Activated T-cell treated with anti-CD3 and anti-CD28 coated beads, Interleukin-2, amount 50 U/mL, for 24 hours (primary cell): ENCODE measurements at places on chromosomes 16 and 17.

- no peak for DNase-seq
Measured at GRCh38 chr16:4265676-4266075, 7.1 kb downstream of the TFAP4 start.

GRCh38 chr17:47239619-47239966 is 14.0 kb upstream of the ITGB3 start:
- DNase-seq = no peak

- DNase-seq = no peak
Measured at GRCh38 chr17:63540590-63540989, 9.7 kb upstream of the DCAF7 start.

DNA sequence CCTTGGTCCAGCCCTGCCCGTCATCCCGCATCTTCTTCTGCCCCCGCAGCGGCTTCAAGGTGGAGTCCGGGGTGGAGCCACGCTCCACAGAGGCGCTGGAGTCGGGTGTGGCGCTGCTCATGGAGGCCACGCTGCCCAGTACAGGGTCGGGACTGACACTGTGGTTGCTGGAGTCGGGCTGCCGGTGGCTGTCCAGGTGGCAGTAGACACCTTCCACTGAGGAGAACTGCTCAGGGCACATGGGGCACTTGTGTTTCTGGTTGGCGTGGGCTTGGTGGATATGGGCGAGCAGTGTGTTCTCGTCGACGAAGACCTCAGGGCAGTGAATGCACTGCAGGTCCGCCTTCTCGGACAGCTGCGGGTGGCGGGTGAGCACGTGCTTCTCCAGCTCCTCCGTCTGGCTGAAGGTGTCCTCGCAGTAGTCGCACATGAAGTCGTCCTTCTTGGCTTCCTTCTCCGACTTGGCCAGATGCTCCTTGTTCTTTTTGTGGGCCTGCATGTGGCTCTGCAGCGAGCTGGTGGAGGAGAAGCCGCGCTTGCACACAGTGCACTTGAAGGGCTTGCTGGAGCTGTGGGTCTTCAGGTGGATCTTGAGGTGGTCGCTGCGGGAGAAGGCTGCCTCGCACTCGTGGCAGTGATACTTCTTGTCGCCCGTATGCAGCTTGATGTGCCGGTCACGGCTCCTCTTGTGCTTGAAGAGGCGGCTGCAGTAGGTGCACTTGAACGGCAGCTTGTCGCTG is 217.8 kb downstream of the ZNF423 start:
- DNase-seq = no peak

GRCh38 chr16:78770353-78771091 is 671.1 kb downstream of the WWOX start:
- peak; percentile 88 for DNase-seq

DNA sequence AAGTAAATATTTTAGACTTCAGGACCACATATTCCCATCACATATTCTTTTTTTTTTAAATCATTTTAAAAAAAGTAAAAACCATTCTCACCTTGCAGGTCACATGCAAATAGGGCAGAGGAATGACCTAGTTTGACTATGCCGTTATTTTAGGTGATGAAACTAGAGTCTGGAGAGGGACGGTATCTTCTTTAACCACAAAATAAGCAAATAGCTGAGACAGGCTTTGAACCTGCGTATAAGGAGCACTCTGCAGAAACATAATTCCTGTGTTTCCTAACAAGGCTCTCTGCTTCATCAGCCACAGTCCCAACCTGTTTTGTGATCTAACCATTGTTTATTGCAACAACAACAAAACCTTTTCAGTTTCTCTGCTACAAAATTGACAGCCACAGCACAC is 121.5 kb downstream of the PCTP start:
- DNase-seq = no peak

DNA sequence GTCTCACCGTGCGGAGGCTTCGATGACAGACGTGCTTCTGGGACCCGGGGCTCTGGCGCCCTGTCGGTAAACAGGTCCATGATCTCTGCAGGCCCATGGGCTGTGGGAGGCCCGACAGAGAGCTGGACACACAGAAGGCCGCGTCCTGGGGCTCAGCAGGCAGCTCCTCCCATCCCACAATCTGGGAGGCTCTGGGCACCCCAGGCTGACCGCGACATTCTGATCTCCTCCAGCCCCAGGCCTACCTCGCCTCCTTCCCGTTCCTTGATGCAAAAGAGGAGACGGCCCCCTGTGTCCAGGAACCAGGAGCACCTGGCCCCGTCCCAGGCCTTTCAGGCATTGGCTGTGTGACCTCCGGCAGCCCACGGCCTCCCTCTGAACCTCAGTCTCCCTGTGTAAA is 23.3 kb downstream of the TRARG1 start:
- no peak for DNase-seq

GRCh38 chr17:67392111-67392510 is 15.0 kb downstream of the PITPNC1 start:
- DNase-seq = no peak

GRCh38 chr16:68081861-68082628 is 3.1 kb upstream of the NFATC3 start:
- DNase-seq = no peak

GRCh38 chr17:32311028-32311536 is 30.9 kb downstream of the C17orf75 start:
- no peak for DNase-seq

GRCh38 chr16:10608687-10609401 is 28.4 kb upstream of the EMP2 start:
- no peak for DNase-seq

DNA sequence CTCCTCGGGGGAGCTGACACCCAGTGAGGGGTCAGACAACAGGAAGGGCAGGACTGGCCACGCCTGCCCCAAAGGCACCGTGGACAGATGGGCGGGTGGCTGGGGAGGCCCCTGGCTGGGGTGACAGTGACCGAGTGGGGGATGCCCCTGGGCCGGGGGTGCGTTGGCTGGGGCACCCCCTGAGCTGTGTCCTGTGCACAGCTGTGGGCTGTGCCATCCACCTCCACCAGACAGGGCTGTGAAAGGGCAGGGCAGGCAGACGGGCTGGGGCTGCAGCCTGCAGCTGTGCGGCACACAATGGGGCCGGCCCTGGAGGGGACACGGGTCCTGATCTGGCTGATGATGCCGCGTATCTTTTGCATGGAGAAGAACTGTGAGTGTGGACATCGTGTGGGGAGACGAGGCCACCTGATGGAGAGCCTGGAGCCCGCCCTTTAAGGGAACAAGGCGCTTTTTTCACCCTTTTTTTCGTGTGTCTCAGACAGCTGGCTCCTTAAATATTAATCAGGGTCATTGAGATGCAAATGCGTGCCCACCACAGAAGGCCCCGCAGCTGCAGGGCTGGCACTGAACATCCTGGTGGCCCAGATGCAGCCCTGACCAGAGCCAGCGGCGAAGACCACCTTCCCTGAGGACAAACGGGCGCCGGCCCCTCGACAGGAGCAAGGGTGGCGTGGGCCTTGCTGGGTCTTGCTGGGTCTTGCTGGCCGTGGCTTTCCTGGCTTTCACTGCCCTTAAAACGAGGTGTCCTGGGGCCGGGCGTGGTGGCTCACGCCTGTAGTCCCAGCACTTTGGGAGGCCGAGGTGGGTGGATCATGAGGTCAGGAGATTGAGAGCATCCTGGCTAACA is 42.4 kb upstream of the GNG13 start:
- DNase-seq = no peak

DNA sequence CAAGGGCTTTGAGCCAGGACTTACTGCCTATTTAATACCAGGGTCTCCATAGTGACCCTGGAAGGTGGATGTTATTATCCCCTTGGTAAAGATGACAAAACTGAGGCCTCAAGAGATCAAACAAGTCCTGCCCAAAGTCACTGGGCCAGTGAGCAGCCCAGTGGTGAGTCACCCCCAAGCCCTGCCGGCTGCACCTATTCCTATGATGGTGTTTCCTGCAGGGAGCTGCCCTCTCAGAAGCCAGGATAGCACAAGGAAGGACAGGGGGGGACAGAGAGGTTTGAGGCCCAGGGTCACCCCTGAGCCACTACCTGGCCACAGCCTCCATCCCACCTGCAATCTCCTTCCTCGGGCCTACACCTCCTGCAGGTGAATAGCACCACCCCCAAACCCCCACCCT is 90.9 kb downstream of the SDK2 start:
- DNase-seq = no peak

DNA sequence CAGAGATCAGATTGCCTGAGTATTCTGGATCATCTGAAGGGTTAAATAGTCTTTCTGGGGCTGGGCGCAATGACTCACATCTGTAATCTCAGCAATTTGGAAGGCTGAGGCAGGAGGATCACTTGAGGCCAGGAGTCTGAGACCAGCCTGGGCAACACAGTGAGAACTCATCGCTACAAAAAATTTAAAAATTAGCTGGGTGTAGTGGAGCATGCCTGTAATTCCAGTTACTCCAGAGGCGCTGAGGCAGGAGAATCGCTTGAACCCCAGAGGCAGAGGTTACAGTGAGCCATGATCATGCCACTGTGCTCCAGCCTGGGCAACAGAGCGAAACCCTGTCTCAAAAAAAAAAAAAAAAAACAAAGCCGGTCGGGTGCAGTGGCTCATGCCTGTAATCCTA is 15.7 kb downstream of the MVP start:
- DNase-seq = no peak

- no peak for DNase-seq
Measured at GRCh38 chr16:1997494-1998359, 8.0 kb downstream of the SYNGR3 start.

DNA sequence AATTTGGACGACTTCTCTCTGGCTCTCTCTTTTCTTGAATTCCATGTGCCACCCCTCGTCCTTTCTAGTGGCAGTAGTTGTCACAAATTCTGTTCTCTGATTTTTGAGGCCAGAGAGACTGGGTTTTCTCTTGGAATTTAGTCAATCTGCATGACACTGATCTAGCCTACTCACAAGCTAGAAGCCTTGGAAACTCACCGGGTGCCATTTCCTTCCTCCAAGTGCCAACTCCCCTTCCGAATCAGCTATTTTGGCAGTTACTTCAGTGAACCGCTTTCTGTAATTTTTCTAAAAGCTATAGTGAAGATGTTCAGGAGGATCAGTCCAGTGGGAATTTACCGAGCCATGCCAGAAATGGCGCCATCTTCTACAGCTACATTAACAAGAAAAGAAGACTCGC is 228.9 kb downstream of the PMP22 start:
- DNase-seq = no peak

DNA sequence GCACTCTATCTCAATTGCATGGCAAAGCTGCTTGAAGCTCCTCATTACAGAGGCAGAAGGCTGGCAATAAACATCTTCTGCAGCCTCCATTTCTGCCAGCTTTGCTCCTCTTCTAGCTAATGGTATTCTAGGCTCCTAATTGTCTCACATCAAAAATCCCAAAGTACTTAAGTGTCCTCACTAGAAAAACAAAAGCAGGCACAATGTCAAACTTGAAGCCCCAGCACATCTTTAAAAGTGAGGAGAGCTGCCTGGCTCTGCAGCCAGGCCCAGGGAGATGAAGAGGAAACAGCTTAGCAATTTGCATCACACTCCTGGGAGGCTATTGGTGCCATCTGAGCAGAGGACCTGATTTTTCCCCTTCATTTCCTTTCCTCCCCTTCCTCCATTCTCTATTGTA is 197.1 kb downstream of the KCNJ2 start:
- DNase-seq = no peak

- no peak for DNase-seq
Measured at GRCh38 chr16:16991711-16992110, 479.0 kb downstream of the XYLT1 start.

DNA sequence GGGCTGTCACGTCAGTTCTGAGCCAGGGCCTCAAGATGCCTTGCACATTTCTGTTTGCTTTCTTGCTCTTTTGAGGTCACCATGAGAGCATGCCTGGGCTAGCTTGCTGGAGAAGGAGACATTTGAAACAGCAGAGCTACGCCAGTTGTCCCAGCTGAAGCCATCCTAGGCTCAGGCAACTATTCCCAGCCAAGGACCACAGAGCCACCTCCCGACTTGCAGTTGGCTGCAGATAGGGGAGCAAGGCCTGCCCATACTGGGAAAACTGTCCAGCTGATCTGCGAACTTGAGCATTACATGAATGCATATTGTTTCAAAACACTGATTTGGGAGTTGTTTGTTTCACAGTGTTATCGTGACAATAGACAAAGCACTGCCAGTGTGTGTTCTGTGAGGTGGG is 340.8 kb downstream of the XYLT1 start:
- no peak for DNase-seq

GRCh38 chr16:82229800-82230619 is 60.0 kb upstream of the MPHOSPH6 start:
- peak; percentile 66 for DNase-seq

GRCh38 chr17:67013891-67014290 is 30.5 kb upstream of the CACNG1 start:
- no peak for DNase-seq

DNA sequence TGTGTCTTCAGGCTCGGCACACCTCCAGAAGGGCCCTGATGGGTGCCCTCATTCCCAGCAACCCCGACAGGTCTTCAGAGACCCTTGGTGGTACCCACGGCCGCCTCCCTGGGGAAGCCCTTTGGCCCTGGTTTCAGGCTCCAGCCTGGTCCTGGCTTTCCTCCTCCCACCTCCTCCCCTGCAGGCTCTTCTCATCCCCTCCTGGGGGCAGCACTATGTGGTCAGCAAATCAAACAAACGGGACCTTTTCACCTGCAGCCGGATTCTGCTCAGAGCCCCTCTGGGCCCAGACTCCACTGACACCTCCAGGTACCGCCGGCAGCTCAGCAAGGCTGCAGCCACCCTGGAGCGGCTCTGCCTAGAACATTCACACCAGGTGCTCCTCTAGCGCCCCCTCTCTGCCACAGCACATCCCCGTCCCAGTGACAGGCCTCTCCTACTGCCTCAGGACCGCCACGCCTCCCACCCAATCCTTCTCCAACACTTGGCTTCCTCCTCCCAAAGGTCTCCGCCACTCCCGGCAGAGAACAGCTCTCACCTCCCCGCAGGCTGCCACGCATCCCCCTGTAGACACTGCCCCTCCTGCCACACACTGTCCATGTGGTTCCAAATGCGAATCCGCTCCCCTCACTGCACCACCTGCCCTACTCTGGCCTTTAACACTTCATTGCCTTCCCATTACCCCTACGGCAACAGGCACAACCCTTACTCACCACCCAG is 12.0 kb downstream of the CORO7 start:
- peak; percentile 49 for DNase-seq

GRCh38 chr16:57720142-57720575 is 15.4 kb upstream of the KATNB1 start:
- peak; percentile 60 for DNase-seq

- DNase-seq = peak; percentile 64
Measured at GRCh38 chr16:23509782-23510163, 521 bp downstream of the GGA2 start.

DNA sequence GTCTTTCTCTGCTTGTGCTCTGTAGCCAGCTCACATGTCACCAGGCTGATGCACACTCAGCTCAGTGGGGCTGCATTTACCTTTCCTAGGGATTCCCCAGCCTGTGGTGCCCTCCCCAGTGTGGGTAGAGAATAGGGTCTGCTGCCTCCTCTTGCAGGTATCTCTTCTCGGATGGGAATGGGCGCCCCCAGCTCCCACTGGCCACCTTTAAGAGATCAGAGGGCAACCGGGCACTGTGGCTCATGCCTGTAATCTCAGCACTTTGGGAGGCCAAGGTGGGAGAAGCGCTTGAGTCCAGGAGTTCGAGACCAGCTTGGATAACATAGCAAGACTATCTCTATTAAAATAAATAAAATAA is 3.3 kb downstream of the XYLT2 start:
- DNase-seq = peak; percentile 23

GRCh38 chr17:11121341-11121985 is 119.5 kb upstream of the SHISA6 start:
- DNase-seq = no peak

GRCh38 chr17:42010898-42011516 is 6.2 kb downstream of the DNAJC7 start:
- DNase-seq = no peak
